Activated T-cell treated with anti-CD3 and anti-CD28 coated beads, Interleukin-2, amount 50 U/mL, for 24 hours (primary cell): ENCODE measurements at places on chromosomes 16 and 17.

DNA sequence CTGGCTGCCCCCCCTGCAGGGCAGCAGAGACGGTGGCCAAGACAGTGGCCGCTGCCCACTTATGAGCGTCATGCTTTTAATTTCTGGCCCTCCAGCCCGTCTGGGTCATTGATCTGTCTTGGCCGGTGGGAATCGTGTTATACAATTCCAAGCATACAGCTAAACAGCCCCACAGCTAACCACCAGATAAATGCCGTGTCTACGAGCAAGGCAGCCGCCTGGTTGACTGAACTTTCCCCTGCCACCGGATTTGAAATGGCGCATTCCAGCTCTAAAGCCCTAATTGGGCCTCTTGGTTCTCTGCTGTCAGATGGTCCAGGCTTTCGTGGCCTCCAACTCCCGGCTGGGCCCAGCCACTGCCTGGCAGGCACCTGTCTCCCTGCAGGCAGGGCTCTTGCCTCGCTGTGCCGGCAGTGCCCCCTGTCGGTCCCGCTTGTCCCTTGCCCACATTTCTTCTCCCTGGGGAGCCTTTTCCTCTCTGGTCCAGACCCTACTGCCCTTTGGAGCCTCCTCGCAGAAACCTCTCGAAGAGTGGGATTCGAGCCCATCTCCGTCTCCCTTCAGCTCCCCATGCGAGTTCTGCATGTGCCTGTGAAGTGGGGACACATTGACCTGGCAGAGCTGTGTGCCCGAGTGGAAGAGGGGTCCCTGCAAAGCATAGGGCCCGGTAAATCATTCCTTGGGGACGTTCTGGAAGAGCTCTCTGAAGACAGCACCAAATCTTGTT lies 1.8 kb upstream of the RBFOX3 start:
- DNase-seq, result peak; percentile 37

- DNase-seq, result no peak
These were observed 36.7 kb downstream of the SPAG9 start for GRCh38 chr17:51083981-51084380.

- peak; percentile 42 for DNase-seq
These were observed 716 bp downstream of the TK1 start for GRCh38 chr17:78185981-78186691.

DNA sequence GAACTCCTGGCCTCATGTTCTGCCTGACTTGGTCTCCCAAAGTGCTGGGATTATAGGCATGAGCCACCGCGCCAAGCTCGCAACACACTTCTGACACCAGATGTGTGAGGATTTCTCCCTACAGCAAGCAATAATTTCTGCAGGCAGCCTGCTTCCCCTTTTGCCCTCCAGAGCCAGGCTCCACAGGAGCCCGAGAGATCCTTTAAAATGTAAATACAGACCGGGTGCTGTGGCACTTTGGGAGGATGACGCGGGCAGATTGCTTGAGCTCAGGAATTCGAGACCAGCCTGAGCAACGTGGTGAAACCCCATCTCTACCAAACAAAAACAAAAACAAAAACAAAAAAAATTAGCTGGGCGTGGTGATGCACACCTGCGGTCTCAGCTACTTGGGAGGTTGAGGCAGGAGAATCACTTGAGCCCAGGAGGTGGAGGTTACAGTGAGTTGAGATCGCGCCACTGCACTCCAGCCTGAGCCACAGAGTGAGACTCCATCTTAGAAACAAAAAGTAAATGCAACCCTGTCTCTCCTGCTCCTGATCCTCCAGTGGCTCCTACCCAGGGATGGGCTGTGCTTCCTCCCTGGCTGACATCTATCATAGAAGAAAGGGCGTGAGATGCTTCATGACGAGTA lies 14.7 kb downstream of the C16orf96 start:
- no peak for DNase-seq

DNA sequence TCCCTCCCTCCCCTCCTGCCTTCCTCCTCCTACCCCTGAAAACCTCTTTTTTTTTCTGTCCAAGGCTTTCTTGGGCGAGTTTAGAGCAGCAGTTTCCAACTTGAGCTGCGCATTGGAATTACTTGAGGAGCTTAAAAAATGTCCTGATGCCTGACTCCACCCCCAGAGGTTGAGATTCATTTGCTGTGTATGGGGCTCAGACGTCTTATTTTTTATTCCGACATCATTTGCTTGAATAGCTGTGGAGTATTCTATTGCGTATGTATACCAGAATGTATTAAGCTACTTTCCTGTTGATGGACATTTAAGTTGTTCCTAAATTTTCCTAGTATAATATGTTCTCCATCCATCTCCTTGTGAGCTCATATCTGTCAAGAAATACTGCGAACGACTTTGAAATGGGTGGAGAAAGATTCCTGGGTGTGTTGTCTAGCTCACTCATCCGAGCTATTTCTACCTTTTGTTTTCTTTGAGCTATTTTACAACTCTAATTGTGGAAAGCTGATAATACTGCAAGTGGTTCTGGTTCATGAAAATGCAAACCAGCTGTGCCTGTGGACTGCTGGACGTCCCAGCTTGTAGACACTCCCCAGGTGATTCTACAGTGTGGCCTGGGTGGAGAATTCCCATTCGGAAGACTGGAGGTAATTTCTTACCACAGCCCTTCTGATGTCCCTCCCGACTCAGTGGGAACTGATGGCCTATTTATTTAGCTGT lies 40.5 kb downstream of the CMIP start:
- no peak for DNase-seq

DNA sequence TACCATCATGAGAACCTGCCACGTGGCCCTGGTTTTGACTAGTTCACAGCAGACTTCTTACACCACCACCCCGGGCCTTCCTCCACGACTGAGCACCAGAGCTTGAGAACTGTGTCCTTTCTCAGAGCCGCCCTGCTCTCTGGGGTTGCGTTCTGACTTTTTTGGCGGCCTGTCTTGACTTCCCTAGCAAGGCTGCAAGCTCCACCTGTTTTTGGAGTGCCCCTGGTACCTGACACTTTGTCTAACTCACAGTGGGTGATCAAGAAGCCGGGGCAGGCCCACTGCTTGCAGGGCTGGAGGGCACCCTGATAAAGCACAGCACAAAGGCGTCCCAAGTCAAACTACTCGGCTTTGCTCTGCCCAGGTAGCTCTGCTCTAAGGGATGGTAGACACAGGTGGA lies 154.3 kb downstream of the SDK2 start:
- no peak for DNase-seq

DNA sequence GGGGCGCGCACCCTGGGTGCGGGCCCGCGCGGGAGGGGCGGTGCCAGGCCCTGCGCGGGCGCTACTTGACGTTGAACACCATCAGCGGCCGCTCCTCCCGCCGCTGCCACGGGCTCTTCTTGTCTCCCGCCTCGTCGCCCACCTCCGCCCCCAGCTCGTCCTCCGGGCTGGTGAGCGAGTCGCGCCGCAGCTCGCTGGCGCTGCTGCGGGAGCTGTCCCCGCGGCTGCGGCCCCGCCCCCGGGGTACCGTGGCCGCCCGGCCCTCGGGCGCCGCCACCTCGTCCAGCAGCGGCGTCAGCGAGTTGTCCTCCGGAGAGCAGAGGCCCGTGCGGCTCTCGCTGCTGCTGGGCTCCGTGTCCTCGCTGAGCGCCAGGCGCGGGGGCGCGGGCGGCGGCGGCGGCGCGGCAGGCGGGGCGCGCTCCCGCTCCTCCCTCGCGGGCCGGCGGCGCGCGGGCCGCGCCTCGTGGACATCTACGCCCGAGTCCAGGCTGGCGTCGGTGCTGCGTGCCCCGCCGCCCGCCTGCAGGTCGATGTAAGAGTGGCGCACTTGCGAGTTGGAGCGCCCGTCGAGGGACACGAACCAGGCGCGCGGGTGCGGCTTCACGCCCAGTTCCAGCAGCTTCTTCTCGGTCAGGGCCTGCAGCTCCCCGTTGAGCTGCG lies 8.7 kb downstream of the GRN start:
- peak; percentile 54 for DNase-seq

GRCh38 chr17:42519546-42520491 lies 16.2 kb upstream of the NAGLU start:
- no peak for DNase-seq

GRCh38 chr17:70278844-70279462 lies 109.6 kb downstream of the KCNJ2 start:
- DNase-seq, result no peak

GRCh38 chr17:382644-383533 lies 30.3 kb upstream of the RPH3AL start:
- no peak for DNase-seq

DNA sequence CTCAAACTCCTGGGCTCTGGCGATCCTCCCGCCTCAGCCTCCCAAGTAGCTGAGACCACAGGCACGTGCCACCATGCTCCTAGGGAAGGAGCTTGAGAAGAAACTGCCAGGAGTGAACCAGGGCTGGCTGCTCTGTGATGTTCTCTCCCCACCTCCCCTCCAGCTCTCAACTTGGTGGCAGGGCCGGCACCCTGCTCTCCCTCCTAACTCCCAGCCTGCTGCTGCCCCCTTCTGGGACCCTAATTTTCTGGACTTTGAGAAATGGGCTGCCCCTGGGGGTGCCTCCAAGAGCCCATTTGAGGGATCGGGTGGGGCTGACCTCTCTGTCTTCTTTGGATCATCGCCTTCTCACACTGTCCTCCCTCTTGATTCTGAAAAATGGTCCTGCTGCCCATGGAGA lies 14.9 kb upstream of the STAT3 start:
- peak; percentile 73 for DNase-seq

- peak; percentile 82 for DNase-seq
These were observed 13.5 kb upstream of the TBX21 start for GRCh38 chr17:47719411-47720152.

DNA sequence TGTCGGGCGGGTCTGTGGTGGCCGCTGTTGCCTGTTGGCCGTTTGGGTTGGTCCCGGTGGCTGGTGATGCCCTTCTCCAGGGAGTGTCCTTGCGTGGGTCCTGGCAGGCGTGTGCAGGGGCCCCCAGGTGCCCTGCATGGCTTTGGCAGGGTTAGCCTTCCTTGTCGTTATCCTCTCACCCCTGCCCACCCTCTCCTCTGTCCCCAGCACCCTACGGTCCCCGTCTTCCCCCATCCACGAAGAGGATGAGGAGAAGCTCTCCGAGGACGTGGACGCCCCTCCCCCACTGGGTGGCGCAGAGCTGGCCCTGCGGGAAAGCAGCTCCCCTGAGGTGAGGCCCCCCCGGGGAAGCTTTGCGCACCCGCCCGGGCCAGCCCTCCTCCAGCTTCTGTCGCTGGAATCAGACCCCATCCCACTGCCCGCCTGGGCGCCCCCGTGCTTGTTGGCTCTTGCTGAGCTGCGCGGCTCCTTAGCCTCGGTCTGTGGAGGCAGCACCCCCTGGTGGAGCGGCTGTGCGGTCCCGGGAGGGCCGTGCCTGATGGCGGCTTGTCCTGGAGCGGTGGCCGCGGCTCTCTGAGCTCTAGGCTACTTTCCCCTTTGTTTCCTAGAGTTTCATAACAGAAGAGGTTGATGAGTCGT lies 10.6 kb upstream of the NUDT16L1 start:
- DNase-seq, result peak; percentile 61

GRCh38 chr17:40075201-40075941 lies 12.6 kb downstream of the THRA start:
- peak; percentile 82 for DNase-seq

- no peak for DNase-seq
These were observed 9.9 kb downstream of the NXPH3 start for GRCh38 chr17:49585422-49586027.

DNA sequence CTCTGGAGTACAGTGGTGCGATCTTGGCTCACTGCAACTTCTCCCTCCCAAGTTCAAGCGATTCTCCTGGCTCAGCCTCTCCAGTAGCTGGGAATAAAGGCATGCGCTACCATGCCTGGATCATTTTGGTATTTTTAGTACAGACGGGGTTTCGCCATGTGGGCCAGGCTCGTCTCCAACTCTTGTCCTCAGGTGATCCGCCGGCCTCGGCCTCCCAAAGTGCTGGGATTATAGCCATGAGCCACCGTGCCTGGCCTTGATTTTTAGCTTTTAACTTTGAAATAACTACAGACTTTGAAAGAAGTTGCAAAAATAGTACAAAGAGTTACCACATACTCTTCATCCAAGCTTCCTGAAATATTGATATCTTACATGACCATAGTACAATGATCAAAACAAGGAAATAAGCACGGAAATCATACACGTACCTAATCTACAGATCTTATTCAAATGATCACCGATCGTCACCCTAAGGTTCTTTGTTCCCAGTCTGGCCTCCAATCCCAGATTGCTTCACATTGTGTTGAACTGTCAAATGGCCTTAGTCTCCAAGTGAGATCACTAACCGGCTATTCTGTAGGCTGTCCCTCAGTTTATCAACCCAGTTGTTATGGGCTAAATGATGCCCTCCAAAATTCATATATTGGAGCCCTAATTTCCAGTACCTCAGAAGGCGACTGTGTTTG lies 18.4 kb downstream of the NPIPA1 start:
- no peak for DNase-seq

DNA sequence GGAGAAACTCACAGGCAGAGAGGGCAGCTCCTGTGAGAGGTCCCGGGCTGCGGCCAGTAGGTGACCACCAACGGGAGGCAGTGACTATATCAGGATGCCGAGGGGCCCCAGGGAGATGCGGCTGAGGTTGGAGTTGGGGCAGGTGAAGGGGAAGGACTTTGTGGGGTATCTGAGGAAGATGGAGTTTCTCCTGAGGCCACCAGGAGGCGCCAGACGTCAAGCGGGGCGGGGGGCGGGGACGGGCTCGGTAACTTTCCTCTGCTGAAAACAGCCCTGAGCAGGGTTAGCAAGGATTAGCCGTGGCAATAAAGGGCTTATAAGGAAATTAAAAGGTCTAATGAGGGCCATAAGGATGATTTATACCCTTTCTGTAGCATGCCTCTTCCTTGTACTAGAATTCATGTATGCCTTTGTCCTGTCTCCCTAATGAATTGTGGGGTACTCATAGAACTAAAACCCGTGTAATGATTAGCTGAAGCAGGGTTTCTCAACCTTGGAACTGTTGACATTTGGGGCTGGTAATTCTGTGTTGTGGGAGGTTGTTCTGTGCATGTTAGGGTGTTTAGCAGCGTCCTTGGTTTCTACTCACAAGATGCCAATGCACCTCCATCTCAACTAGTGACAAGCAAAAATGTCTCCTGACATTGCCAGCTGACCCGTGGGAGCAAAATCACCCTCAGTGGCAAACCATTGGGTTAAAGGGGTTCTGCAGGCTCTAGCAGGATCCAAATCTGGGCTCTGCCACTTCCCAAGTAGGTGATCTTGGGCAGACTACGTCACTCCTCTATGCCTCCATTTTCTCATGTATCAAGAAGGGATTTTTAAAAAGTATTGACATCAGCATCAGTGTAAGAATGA lies 74.8 kb upstream of the GRIN2A start:
- DNase-seq, result peak; percentile 51

- DNase-seq, result no peak
These were observed 206.4 kb downstream of the HS3ST3A1 start for GRCh38 chr17:13395346-13395745.

DNA sequence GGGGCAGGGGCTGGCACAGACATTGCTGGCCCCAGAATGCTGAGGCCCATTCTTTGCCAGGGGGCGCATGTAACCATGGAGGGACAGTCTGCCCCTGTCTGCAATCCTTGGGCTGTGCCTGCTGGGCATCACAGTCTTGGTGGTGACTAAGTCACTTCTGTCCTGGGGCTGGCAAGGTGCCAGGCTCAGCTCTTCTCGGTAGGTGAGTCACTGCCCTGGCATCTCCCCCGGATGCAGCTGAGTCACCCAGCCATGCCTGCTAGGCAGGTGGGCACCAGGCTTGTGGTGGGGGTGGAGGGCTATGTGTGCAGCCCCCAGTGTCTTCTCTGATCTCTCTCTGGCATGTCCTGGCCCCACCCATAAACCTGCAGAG lies 5.6 kb downstream of the RARA start:
- DNase-seq, result peak; percentile 86

- no peak for DNase-seq
These were observed 14.6 kb downstream of the ADGRG5 start for GRCh38 chr16:57556941-57557541.

- DNase-seq, result no peak
These were observed 226.5 kb downstream of the PMP22 start for GRCh38 chr17:15038656-15039055.
